Thyroid gland (tissue), 4 donors: ENCODE measurements at places on chromosomes 6 and 20. TPM values are rescaled to one million over a fixed set of nuclear protein-coding genes. Genes with fewer than 3 reads are reported as not detected.

DNA sequence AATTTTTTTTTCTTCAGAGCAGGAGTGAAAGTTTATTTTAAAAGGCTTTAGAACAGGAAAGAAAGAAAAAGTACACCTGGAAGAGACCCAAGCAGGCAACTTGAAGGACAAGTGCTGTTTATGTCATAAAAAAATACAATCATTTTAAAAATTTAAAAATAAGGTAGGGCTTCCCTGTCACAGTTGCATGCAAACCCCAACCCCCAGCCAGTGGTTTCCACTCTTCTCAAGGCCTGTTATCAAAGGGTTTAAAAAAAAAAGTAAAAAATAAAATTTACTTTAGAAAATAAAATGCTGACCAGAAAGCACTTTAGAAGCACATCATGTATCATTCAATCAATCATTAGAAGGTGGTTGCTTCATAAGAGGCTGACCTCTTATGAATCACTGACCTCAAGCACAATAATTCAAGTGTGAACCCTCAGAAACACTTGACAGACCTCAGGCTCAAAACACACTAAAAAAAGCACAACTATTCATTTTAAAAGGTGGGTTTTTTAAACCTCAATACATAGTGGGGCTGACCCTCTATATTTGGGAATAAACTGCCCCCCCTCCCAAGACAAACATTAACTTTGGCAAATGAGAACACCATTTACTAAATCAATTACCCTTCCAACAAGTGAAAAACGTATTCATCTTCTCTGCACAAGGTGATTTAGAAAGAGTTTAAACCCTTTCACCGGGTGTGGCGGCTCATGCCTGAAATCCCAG is 15.6 kb downstream of the ILRUN start:
- no peak overlapping the region for H3K4me3 ChIP-seq
- no peaks in the 10 kb centered on the region for H3K27me3 ChIP-seq
- H3K27ac ChIP-seq, result peak overlapping the region; percentile 70
- DNase-seq, result peak; percentile 25
- no peaks in the 10 kb centered on the region for H3K36me3 ChIP-seq

CST4 gene
- not detected for total RNA-seq

GRCh38 chr6:38158762-38159350 is 339.3 kb downstream of the ZFAND3 start:
- no peak overlapping the region for H3K4me3 ChIP-seq
- no peak overlapping the region for H3K27ac ChIP-seq
- no peaks in the 10 kb centered on the region for H3K36me3 ChIP-seq

GRCh38 chr20:54199283-54199682 is 8.6 kb upstream of the PFDN4 start:
- no peak overlapping the region for H3K27ac ChIP-seq
- no peaks in the 10 kb centered on the region for H3K27me3 ChIP-seq
- H3K4me1 ChIP-seq, result no peaks in the 10 kb centered on the region
- H3K4me3 ChIP-seq, result no peak overlapping the region

GRCh38 chr6:158109748-158110147 is 58.3 kb downstream of the SERAC1 start:
- no peak for DNase-seq
- peaks cover 6% of the 10 kb centered on the region for H3K36me3 ChIP-seq
- no peak overlapping the region for H3K27ac ChIP-seq
- H3K4me3 ChIP-seq, result no peak overlapping the region
- no peaks in the 10 kb centered on the region for H3K4me1 ChIP-seq

DNA sequence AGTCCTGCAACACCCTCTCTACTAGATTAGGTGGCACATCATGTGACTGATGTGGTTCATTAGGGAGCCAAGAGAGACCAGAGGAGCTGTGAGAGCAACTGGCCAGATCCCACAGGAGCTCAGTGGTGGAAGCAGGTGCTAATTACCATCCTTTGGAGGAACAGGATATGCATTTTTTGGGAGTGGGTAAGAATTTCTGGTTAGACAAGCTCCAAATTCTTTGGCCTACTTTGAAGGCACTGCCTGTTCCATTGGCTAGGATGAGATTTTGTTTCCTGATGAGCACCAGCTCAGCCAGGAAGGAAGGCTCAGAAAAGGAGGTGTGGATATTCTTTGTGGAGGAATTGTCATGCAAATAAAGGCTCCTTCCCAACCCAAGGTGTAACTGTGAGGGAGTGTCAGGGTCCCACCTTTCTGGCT is 130.3 kb upstream of the BMP2 start:
- DNase-seq, result no peak
- H3K36me3 ChIP-seq, result no peaks in the 10 kb centered on the region
- no peaks in the 10 kb centered on the region for H3K27me3 ChIP-seq

GRCh38 chr20:33401921-33402369 is 626 bp upstream of the CDK5RAP1 start:
- DNase-seq, result no peak
- no peaks in the 10 kb centered on the region for H3K36me3 ChIP-seq
- peak overlapping the region; percentile 61 for H3K27ac ChIP-seq
- no peaks in the 10 kb centered on the region for H3K27me3 ChIP-seq

DNA sequence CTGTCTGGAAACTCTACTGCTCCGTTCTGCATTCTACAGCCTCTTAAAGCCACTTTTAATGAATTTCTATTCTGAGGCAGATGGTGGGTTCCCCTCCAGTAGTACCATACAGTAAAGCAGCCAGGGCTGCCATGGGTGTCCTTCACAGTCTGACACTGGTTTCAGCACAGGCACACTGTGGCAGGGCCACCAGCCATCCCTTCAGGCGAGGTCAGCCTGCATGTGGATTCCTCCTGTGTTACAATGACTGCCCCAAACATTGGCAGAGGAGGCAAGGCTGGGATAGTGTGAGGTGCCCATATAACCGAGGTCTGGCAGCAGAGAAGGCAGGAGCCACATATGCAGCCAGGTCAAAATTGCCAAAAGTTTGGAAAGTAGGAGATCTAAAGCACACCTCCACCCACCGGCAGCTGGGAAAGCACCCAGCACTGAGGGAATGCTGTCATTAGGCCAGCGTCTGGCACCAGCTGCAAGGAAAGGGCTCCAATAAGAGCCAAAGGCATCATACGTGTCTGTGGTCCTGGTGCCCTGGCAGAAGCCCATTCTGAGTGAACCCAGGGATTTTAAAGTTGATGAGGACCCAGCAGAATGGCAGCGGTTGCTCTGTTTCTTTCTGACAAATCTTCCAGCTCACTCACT is 24.0 kb downstream of the STK35 start:
- no peaks in the 10 kb centered on the region for H3K4me1 ChIP-seq
- no peak overlapping the region for H3K27ac ChIP-seq
- no peaks in the 10 kb centered on the region for H3K27me3 ChIP-seq
- no peak for DNase-seq

ZNF335 gene
- total RNA-seq, result 18.1 TPM

DNA sequence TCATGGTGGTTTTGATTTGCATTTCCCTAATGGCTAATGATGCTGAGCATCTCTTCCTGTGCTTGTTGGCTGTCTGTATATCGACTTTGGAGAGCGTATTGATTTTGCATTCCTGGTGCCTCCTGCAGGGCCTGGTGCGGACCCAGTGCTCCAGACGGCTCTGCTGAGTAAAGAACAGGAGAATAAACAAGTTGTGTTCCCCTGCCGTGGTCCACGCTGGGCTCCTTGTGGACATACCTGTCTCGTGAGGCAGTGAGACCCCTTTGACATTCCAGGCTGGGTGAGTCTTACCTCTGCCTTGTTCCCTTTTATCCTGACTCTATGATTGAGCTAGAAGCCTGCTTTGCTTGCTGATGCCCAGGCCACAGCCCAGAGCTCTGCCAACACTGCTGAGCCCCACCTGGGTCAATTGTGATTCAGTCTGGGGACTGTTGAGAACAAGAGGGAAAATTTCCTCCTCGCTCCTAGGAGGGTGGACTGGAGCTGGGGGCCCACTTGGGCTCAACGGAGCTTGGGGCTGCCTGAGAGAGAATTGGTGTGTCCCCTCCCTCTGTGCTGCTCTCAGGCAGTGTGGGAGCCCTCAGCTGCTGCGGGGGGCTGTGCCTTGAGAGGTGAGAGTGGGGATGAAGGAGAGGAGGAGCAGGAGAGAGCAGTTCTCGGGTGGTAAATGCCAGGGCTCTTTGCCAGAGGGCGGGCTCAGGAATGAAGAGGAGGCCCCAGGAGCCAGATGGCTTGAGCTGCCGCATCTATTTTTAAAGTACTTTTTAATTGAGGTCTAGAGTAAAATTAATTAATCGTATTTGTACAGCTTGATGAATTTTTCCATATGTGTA is 43.7 kb upstream of the PMEPA1 start:
- H3K36me3 ChIP-seq, result no peaks in the 10 kb centered on the region
- H3K4me3 ChIP-seq, result no peak overlapping the region
- H3K27ac ChIP-seq, result no peak overlapping the region
- no peaks in the 10 kb centered on the region for H3K27me3 ChIP-seq

MPC1 gene
- 115 TPM for total RNA-seq

DNA sequence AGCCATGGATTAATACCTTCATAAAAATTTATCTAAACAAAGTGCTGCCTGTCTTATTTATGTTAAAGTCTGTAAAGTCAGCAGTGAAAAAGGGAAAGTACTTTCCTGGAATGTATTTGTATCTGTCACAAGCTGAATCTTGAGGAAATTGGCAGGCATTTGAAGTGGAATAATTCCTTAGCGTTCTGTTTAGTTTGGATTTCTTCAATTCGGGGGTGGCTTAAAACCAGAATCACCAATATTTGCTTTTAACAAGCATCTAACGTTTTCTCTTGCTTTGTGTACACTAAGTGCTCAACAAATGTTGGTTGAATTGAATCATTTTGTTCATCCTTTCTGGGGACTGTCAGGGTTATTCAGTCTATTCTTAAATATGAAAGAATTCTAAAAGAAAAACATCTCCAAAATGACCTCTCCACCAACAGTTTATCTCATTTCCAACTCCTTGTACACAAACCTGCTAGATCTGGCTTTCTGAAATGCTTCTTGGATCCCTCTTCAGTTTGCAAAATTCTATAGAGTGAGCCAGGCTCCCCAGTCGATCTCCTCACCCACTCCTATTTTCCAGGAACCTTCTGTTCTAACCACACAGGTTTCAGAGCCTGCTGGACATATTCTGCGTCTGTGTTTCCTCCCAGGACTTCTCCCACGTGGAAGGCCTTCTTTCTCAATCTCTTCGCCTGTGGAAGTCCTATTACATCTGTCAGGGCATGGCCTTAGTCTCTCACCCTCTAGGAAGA is 2.0 kb upstream of the NPEPL1 start:
- no peaks in the 10 kb centered on the region for H3K27me3 ChIP-seq
- peaks cover 5% of the 10 kb centered on the region for H3K36me3 ChIP-seq

GRCh38 chr6:10221178-10221577 is 193.7 kb downstream of the TFAP2A start:
- no peaks in the 10 kb centered on the region for H3K27me3 ChIP-seq
- H3K36me3 ChIP-seq, result no peaks in the 10 kb centered on the region
- H3K27ac ChIP-seq, result no peak overlapping the region
- no peaks in the 10 kb centered on the region for H3K4me1 ChIP-seq
- H3K4me3 ChIP-seq, result no peak overlapping the region
- DNase-seq, result no peak

- no peaks in the 10 kb centered on the region for H3K36me3 ChIP-seq
- DNase-seq, result no peak
- H3K27ac ChIP-seq, result no peak overlapping the region
- H3K4me3 ChIP-seq, result no peak overlapping the region
- no peaks in the 10 kb centered on the region for H3K27me3 ChIP-seq
These were observed 34.1 kb upstream of the SPACA1 start for GRCh38 chr6:88013554-88013953.

- DNase-seq, result no peak
- H3K27me3 ChIP-seq, result no peaks in the 10 kb centered on the region
- H3K4me3 ChIP-seq, result no peak overlapping the region
- no peaks in the 10 kb centered on the region for H3K36me3 ChIP-seq
- no peak overlapping the region for H3K27ac ChIP-seq
These were observed 38.5 kb upstream of the NELFCD start for GRCh38 chr20:58942549-58942948.

SEMG2 gene
- total RNA-seq, result not detected

DNA sequence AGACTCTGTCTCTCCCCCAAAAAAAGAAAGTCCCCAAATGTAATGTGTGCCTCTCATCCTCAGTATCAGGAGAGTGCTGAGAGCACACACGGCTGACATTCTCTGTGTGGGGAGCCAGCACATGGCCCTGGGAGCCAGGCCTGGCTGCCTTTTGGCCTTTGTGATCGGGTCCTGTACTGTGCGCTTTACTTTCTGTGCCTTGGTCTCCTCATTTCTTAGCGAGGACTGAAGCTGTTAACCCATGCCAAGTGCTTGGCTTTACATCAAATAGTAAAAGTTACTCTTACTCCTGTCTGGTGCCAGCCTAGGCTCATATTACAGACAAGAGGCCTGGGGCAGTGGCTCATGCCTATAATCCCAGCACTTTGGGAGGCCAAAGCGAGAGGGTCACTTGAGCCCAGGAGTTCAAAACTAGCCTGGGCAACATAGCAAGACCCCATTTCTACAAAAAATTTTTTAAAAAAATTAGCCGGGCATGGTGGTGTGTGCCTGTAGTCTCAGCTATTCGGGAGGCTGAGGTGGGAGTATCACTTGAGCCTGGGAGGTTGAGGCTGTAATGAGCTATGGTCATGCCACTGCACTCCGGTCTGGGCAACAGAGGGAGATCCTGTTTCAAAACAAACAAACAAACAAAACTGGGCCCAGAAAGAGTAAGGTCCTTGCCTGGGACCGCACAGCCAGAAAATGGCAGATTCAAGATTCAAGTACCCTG is 50.3 kb downstream of the SNAI1 start:
- no peaks in the 10 kb centered on the region for H3K27me3 ChIP-seq
- no peak for DNase-seq
- no peaks in the 10 kb centered on the region for H3K36me3 ChIP-seq
- no peak overlapping the region for H3K27ac ChIP-seq
- H3K4me3 ChIP-seq, result no peak overlapping the region
- H3K4me1 ChIP-seq, result peaks cover 7% of the 10 kb centered on the region

GRCh38 chr6:69732045-69732444 is 64.8 kb downstream of the LMBRD1 start:
- no peak for DNase-seq
- no peaks in the 10 kb centered on the region for H3K4me1 ChIP-seq
- H3K36me3 ChIP-seq, result no peaks in the 10 kb centered on the region
